ENCODE measurements at places on chromosomes 11 and 22.

DNA sequence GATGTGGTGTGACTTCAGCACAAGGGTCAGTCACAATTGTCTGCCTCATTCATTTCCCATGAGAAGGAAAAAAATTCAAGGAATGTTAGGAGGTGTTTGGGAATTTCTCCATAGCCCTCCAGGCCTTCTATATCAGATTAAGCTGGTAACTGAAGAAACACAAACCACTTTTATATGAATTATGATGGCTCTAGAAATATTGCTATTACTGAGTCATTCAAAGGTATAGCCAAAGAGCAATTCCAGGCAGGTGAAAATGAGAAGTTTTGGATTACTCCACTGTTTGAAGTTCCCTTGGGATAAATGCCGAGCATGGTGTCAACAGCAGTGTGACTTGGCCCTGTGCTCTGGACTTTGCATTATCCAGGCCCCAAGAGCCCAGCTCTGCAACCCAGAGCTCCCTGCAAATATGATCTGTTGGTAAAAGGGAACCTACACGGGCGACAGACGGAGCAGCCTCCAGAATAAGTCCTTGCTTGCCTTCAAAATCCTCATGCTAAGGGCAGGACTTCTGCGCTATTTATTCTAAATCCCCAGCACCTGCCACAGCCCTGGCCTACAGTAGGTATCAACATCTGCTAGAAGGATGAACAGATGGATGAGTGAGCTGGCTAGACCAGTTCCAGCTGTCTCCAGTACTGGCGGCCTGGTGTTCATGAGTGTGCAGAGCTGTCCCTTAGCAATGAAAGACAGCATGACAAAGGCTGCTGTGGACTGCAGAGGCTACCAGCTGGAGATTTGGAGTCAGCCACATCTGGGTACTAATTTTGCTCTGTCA lies 67.5 kb upstream of the ZBED5 start:
- DNase-seq = no peak

GRCh38 chr11:72814286-72815109 lies at the start of gene ATG16L2:
Gene ATG16L2, plus strand, starts transcription at chr11:72814411. Its CDS starts 35 bp downstream, at chr11:72814446.
- DNase-seq = peak; percentile 90

DNA sequence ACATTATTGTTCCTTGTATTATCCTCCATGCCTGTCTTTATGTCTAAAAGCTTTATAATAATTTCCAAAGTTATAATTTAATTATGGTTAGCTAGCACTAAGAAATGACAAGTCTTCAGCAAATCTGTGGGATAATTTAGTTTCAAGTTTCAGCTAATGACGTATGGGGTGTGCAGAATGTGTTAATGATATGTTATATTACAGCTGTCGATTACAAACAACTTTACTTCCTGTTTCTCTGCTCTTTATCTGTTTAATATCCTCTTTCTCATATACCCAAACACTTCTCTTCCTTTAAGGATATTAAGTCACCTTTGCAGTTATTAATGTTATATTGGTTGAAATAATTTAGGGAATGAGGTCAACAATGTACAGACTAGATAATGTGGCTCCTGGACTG lies 161.8 kb downstream of the CASP12 start:
- DNase-seq = no peak

- DNase-seq = no peak
Measured at GRCh38 chr11:101848262-101848661, 66.5 kb upstream of the CEP126 start.

DNA sequence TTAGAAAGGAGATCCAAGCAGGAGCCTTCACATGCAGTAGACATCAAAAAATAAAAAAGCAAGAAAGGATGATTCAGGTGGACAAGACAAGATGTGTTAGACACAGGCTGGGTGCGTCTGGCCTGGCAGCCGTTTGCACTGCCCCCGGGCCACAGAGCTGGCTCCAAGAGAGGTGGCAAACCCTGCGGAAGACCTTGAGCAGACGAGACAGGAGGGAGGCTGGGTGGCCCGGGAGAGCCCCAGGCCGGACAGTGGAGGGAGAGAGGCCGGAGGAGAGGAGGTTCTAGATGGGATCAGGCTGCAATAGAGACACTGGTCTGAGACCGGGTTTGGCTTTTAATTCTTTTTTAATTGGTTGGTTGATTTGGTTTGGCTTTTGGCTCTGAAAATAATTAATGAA lies 69.6 kb upstream of the TTLL12 start:
- no peak for DNase-seq

DNA sequence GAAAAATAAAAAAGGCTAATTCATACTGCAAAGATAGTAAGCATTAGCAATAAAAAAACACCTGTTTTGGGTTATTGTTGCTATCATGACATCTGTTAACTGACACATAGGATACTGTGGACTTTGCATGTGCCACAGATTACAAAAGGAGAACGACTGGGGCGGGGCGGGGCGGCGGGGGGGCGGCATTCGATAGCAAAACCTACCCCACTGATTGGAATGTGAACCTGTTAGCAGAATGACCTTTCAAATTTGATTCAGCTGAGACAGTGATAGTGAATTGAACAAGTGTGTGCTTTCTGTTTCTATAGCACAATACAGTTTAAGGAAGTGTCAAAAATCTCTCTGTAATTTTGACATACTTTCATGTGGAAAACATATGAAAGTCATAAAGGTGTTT lies 14.9 kb downstream of the MMP20 start:
- no peak for DNase-seq

DNA sequence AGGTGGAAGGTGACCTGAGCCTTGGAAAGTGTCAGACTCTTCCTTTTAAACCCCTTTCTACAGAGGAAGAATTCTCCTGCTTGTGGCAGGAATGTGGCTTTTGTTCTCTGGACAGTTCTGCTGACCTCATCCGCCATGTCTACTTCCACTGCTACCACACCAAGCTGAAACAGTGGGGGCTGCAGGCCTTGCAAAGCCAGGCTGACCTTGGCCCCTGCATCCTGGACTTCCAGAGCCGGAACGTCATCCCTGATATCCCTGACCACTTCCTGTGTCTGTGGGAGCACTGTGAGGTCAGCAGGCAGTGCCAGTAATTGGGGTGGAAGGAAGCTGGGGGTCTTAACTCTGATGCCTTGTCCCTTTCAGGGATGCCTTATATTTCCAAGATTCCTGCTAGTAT lies 9.3 kb downstream of the HINFP start:
- no peak for DNase-seq

DNA sequence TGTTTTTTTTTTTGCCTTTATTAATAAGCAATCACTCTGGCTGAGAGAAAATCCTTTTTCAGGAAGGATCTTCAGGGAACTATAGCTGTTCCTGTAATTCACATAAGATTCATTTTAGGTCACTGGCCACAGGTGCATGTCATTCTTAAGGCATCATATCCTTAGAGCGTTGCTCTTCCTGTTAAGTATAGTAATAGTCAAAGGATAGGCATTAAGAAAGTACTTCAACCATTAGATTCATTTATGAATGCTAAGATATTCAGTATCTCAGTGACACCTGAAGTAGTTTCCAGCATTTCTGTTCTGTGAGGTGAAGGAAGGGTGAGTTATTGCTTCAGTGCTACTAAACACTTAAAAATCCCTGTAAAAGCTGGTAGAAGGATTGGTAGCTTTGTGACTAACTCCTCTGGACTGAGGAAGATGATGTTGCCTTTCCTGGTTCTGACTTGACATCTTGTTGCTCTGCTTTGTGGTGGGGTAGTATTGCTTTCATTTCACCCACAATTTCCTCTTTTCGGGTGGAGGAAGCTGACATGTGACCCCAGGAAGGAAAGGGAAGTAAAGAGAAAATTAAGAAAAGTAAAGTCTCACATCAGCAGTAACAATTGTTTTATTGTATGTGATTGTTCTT lies 34.7 kb downstream of the RNF169 start:
- DNase-seq = peak; percentile 58

DNA sequence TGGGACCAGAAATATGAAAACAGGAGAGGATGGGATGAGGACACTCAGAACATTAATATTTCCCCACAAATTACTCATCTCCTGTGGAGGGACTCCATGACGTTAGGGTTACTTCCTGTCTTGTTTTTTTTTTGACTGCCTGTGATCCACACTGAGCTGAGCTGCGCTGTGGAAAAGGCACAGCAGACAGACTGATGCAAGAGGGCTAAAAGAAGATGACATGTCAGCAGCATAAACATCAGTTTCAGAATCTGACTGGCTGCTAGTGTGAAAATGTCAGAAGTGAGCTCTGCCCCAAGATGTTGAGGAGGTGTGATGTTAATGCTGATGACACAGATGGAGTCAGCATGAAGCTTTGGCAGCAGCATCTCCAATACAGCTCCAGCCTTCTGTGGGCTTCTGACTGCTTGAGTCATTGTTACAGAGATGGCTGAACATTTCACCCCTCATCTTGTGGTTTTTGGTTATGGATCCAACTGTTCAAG lies 286.8 kb downstream of the BLID start:
- DNase-seq = no peak

GRCh38 chr11:59223611-59224010 lies 10.9 kb upstream of the MPEG1 start:
- no peak for DNase-seq

DNA sequence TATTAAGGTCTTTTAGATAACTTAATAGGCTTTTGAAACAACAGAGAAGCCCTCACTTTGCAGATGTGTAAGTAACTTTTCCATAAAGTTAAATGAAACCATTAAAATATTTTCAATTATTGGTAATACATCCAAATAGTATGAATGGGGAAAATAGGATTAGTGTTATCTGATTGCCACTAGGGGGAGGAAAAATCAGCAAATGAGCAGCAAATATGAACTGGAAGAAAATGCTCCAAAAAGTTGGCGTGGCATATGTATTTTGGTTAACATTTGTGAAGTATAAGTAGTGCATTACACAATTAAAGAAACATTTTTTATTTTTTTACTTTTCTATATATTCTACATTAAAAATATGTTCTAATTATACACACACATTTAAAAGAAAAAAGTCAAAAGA lies 259.8 kb upstream of the ANO5 start:
- no peak for DNase-seq

- no peak for DNase-seq
Measured at GRCh38 chr11:32280339-32280738, 155.0 kb downstream of the WT1 start.

- no peak for DNase-seq
Measured at GRCh38 chr11:133563505-133564025, 31.3 kb upstream of the OPCML start.

DNA sequence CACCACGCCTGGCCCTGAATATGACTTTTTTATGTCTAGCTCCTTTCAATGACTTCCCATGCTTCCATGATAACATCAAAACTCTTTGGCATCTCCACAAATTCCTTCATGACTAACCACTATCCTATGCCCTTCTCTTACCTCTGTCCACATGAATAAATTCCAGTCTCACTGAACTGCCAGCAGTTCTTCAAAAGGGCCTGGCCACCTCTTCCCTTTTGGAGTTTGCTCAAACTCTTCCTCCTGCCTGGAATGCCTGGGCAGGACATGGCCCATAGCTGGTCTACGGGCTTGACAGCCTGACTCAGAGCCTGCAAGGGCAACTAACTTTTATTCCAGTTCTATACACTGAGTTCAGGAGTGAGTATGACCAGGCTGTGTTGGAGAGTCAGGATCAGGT lies 41.8 kb upstream of the ZBTB16 start:
- DNase-seq = no peak

- DNase-seq = no peak
Measured at GRCh38 chr11:130633466-130633865, 185.0 kb downstream of the ADAMTS15 start.

DNA sequence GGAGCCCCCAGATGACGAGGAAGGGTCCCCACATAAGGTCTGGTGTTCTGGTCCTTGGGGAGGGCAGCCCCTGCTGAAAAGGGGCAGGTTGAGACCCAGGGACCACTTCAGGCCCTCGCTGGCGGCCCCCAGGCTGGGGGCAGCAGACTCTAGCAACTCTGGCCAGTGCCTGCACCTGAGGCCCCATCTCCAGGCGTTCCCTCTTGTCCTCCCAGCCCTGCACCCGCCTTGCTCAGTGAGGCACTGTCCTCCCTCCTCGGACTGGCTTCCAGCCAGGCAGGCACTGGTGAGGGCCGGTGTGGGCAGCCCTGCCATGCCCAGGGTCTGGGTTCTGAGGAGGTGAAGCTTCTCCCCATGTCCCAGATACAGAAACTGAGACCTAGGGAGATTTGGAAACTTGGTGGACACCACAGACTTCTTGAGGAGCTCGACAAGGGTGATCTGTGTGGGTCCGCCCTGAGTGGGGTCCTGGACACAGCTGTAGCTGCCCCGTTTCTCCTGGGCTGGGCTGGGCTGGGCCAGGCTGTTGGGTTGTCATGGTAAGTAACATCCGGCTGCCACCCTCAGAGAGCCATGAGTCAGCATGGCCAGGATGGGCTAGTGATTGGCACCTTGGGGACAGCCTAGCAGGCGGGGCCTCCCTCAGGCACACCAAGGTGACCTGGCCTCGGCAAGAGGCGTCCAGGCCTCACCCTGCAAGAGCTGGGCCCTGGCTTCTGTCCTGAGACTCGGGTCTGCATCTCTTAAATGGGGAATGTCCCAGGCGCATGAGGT lies 11.1 kb upstream of the PHLDA2 start:
- no peak for DNase-seq

DNA sequence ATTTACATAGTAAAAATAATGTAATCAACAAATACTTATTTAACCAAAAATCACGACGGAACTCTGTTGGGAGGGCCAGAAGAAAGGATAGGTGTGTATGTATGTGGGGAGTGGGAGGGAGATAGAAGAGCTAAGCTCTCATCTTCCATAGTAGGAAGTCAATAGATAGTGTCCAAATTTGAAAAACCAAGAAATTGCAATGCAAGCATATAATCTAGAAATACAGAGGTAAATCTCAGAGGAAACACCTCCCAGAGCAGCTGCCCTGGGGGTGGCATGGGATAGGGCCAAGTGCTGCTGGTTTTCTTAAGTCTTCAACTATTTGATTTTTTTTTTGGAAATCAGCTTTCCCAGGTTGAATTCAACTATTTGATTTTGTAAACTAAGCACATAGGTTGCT lies 16.9 kb downstream of the C11orf86 start:
- DNase-seq = no peak

DNA sequence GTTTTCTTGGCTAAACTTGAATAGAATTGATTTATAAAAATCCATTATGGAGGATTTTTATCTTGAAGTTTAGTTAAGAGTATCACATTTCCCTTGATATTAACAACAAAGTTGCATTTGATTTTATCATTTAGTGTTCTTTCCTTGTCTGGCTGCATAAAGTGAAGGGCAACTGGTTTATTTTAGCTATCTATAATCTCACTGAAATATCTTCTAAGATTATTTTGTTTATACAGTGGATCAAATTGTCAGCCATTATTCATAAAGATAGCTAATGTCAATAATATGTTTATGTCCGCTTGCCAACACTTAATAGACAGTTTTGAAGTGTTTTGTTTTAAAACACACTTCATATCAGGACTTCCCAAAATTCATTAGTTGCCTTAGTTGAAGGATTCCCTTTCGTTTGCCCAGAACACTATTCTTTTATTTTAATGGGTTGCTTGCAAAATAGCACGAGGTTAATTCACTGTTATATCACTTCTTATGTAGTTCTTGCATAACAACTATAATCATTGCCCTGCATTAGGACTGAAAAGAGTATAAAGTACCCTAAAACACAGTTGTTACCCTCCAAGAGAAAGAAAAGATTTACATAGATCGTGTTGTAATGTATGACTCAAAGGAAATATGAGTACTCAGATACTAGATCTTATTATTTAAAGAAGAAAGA lies 73.0 kb downstream of the MSANTD4 start:
- DNase-seq = no peak

GRCh38 chr22:44647141-44647540 lies 54.9 kb upstream of the PRR5 start:
- DNase-seq = no peak
